Activated gamma-delta T cell treated with Interleukin-2 at 50 U/mL for 16 hours (primary cell): ENCODE measurements at places on chromosomes 1 and 21.

DNA sequence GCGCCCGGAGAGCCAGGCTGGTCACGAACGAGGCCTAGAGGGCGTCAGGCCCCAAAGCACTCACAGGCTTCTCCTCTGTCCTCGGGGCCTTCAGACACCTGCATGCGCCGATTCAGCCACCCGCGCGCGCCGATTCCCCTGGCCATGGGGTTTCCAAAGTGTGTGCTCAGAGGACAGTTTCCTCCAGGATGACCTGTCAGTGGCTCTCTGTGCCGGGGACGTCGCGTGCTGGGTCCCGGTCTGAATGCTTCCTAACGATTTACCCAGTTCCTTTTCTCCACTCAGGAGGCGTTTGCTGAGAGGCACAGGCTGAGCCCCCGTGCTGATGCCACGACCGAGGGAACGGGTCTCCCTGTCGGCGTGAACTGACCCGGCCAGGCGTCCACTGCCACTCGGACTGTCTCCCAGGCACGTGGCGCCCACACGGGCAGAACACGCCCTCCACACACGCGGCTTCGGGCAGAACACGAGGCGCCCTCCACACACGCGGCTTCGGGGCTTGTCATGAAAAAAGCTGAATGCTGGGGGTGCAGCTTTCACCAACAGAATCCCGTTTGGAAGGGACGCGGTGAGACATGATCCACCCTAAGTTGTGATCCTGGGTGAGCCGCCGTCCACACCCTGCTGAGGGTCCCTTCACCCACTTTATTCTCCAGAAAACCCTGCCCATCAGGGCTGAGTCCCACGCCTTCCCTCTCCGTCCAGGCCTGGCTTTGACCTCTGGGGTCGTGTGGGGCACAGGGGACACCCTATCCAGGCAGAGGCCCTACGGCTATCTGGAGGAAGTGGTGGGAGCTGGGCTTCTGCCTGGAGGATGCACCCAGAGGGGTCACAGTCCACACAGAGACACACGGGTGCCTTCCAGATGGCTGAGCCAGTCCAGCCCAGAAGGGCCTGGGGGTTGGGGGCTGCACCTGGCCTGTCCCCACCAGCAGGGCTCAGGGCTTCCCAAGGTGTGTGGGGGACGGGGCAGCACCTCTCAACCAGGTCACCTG lies 56.1 kb downstream of the COL6A1 start:
- no peak for DNase-seq

DNA sequence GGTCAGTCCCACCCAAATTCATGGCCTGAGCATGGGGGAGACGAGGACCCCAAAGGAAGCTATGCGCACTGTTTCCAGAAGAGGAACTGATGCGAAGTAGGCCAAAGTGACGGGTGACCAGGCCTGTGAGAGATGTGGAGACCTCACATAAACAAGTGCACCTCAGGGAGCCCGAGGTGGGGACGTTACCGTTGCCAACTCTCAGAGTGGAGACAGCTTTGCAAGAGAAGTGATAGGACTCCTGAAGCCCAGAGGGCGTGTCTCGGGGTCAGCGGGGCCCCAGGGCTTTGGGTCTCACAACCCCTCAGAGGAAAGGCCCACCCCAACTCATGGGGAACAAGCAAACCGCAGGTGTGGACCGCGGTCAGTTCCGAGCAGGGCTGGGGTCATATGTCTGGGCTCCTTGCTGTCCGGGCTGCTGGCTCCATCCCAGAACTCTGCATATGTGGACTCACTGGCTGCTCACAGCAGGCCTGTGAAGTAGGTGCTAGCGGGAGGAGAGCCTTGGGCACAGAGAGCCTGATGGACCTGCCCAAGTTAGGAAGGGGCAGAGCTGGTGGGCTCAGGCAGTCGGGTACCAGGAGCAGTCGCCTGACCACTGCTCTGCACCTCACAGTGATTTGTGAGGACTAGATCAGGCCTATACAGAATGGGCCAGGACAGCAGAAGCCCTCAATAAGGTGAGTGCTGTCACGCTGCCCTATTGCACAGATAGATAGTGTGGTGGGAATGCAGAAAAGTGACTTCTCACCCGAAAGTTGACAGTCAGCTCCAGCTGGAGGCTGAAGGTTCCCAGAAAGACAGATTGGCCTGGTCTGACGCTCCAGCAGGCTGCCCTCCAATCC lies 26.2 kb downstream of the STUM start:
- DNase-seq: no peak

DNA sequence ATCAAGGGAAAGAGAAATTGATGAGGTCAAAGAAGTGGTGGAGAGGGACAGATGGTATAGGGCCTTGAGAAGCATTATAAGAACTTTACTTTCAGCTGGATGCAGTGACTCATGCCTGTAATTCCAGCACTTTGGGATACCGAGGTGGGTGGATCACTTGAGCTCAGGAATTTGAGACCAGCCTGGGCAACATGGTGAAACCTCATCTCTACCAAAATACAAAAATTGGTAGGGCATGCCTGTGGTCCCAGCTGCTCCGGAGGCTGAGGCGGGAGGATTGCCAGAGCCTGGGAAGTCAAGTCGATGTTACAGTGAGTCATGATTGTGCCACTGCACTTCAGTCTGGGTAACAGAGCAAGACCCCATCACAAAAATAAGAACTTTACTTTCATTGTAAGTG lies 5.7 kb downstream of the TMEM50A start:
- no peak for DNase-seq

DNA sequence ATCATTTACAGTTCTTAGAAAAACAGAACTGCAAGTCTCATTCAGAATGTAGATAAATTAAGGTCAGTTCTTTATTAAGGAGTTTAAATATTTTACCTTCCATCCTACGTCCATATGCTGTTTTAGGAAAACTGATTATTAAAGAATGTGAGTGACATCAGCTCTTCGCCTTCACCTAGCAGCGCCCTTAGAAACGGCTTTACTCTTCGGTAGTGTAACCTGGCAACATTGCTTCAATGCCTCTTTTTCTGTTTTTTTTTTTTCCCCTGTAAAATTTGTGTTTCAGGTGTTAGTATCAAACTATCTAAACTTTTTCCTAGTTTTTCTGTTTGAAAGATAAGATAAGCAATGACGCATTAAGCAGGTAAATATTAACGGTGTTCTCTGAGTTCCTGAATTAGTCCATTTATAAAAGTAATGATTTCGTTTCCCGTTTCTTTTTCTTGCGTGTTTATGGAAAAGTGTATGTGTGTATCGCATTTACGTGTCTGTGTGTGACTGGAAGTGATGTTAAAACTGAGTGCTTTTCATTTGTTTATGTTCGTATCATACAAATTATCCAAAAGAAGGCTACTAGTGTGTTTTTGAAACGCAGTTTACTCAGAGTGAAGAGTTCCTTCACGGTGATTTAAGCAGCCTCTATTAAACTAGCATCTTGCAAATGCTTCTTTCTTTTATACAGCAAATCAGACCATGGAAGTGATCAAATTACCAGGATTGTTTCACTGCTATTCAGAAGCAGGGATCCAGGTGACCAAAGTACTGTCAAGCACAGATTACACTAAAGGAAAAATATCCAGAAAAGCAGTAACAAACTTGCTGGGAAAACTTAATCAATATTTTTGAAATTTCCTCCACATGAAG lies 139.0 kb downstream of the SDCCAG8 start:
- no peak for DNase-seq

- no peak for DNase-seq
Observed at GRCh38 chr21:18384771-18385170, 18.8 kb downstream of the TMPRSS15 start.

- no peak for DNase-seq
Observed at GRCh38 chr1:21298981-21299391, 8.7 kb upstream of the ECE1 start.

DNA sequence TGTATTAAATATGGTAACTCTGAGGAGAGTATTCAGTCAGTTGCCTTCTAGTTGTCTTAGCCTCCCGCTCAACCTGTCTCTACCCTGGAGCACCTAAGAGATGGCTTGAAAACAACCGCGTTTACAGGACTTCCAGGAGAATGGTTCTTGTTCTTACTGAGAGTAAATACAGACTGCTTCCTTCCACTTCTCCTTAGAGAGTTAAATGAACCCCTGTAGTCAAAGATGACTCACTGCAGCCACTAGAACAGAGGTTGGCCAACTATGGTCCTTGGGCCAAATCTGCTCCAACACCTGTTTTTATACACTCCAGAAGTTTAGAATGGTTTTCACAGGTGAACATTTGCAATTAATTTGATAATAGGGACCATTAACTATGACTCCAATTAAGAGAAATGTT lies 60.1 kb upstream of the ASB17 start:
- DNase-seq: no peak

DNA sequence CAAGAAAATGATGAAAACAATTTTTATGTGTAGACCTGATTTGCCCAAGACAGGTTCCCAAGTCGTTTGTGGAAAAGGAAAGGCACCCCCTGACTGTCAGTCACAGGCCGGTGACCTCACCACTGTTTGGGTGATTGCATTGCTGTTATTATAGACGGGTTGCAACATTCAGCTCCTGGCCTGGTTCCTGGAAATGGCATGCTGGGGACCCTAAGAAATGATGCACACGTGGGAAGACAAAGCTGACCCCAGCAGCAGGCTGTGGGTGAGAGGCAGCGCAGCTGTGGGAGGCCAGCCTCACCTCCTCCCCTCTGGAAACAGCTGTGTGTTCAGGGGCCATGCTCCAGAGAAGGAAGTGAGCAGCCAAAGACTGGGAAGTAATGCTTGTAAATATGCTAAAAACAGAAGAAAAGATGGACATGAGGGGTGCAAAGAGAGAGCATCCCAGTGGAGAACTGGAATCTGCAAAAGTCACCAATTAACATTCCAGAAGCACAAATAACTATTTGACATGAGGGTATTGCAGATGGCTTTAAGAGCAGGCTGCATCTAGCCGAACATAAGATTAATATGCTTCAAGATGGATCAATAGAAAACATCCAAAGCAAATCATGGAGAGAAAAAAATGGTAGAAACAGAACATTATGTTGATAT lies 23.4 kb upstream of the ABCG1 start:
- DNase-seq: no peak
